Activated CD4-positive, alpha-beta T cell treated with anti-CD3 and anti-CD28 coated beads, Interleukin-2, amount 10 ng/mL, durations not matched to agents 7 days and 5 days (primary cell): ENCODE measurements at places on chromosomes 2 and 18. TPM values are rescaled to one million over a fixed set of nuclear protein-coding genes. Genes with fewer than 3 reads are reported as not detected.

GRCh38 chr2:24123195-24123921, at the start of the genes FAM228B and PFN4:
TSS of gene FAM228B (plus strand) at chr2:24123469. CDS start at chr2:24124362, 893 bp downstream.
TSS of gene PFN4 (minus strand) at chr2:24123334. CDS start at chr2:24122535, 799 bp downstream.
- DNase-seq, result peak; percentile 68

DNA sequence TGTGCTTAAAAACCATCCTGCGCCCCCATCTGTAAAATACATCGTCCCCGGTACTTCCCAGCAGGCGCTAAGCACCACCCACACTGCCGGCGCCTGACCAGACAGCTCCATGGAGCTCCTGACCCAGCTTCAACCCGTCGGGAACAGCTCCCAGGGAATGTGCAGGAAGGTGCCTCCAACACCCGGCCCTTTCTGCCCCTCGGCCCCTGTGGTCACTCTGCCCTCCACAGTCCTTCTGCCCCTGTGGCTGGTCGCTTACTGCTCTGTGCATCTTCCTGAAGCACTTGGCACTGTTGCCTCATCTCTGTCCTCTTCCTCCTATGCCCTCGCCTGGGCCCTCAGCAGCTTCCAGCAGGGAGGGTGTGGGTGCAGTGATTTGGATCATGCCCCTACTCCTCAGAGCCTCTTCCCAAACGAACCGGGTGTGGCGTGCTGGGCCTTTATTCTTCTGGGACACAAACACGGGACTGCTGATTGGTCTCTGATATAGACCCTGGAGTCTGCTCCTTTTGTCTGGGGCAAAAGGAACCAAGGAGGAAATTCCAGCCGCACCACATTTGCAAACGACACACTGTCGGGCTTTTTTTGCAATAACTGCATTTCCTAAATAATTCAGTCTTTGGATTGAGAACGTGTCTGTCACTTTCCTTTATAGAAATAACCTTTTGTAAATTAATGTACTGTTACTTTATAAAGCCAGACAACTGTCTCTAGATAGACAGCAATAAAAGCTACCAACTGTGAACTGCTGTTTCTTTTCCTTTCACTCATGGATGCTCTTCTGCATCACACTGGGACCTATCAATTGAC, 65.9 kb downstream of the ADI1 start:
- DNase-seq, result no peak

DNA sequence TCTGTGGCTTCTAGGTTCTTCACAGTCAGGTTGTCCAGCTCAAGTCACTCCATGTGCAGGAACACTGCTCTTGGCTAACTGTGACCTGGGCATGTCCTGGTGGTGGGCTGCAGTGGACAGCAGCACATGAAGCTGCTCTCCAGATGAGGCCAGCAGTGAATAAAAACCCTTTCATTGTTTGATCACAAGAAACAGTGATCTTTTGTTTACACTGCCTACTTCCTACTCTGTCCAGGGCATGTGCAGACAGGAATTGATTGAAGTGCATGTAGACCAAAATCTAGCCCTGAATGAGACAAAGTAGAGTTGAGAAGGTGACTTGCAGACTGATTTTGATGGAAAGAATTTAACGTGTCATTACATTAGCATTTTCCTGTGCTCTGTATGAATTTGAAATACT, 34.9 kb downstream of the BCL2L11 start:
- no peak for DNase-seq

GRCh38 chr2:197461057-197461456, 7.7 kb downstream of the COQ10B start:
- no peak for DNase-seq

DNA sequence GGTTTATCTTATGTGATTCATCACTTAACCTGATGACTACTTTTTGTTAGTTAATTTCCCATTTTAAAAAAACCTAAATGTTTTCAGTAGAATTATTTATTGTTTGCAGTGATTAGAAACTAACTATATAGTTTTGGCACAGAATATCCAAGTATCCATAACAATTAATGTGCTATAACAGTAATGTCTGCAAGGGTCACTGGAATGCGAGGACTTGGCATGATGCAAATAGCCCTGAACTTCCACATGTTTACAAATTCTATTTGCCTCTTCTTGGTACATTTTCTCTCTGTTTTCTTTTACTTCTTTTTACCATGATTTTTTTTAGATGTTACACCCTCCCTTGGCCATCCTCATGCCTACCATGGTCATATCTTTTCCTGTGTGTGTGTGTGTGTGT, 49.3 kb upstream of the GALNT3 start:
- no peak for DNase-seq

Gene TMEM178A
- total RNA-seq, result not detected

Gene LINC00305
- not detected for total RNA-seq

Gene IL1RL2
- not detected for total RNA-seq

Gene FAM124B
- total RNA-seq, result 0.64 TPM

Gene CRYGC
- not detected for total RNA-seq
